ENCODE measurements at places on chromosomes 3 and 15.
A peak's percentile ranks its signal among the peaks of the same experiment; 100 is the strongest.

- DNase-seq, result no peak
Observed at GRCh38 chr15:41939986-41940385, 32.4 kb downstream of the EHD4 start.

DNA sequence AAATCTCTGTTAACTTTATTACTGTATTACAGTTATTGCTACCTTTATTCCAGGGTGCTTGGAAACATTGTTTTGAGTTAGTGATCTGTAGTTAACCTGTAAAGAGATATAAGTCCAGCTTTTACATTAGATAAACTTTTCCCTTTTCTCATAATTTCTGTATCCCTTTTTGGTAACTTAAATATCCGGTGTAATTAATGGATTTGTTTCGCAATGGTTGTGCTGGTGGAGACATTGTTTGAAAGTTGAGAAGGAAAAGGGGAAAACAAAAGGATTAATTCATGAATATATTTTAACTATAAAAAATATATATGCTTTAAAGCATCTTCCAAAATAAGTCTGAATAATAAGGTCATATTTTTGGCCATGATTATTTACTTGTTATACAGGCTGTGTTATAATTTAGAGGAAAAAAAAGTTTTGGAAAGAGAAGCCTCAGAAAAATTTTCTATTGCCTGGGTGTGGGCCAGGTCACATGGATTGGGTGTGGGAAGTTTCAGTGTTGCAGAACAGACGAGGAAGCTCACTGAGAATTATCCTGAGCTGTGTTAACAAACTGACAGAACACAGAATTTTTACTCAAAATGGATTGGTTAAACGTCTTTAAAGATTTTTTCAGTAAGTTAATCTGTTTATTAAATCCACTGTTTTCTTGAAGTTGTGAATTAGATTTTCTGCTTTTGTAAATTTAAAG lies 27.7 kb upstream of the IL20RB start:
- DNase-seq, result no peak

GRCh38 chr15:50652671-50653070 lies 33.9 kb downstream of the TRPM7 start:
- DNase-seq, result no peak

- no peak for DNase-seq
Observed at GRCh38 chr3:180036671-180037455, at the start of gene PEX5L. Gene PEX5L (minus strand): TSS chr3:180036937. CDS start chr3:180036599, 338 bp downstream.

- no peak for DNase-seq
Observed at GRCh38 chr3:52026041-52026440, 30.3 kb downstream of the DUSP7 start.

- DNase-seq, result no peak
Observed at GRCh38 chr15:75025107-75025506, 1.7 kb downstream of the PPCDC start.

DNA sequence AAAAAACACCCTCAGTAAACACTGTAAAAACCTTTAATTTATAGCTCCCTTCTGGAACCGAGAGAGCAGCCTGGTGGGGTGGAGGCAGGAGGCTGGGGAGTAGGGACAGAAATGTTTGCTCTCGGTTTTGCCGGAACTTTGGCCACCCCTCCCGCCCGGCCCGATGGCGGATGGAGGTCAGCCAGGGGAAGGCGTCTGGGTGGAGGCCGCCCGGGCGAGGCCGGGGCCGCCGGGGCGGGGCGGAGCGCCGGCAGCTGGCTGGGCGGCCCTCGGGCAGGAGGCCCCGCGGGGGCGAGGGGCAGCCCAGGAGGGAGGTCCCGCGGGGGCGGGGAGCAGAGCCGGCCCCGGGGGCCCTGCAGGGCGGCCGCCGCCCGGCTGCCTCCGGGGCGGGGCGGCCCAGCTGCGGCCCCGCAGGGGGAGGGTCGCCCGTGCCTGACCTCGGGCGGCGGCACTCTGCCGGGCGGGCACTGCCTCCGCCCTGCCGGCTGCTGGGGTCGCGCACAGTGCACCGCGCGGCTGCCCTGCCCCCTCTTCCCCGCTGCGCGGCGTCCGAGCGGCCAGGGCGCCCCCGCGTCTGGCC lies 829 bp upstream of the SKIL start:
- DNase-seq, result peak; percentile 12

DNA sequence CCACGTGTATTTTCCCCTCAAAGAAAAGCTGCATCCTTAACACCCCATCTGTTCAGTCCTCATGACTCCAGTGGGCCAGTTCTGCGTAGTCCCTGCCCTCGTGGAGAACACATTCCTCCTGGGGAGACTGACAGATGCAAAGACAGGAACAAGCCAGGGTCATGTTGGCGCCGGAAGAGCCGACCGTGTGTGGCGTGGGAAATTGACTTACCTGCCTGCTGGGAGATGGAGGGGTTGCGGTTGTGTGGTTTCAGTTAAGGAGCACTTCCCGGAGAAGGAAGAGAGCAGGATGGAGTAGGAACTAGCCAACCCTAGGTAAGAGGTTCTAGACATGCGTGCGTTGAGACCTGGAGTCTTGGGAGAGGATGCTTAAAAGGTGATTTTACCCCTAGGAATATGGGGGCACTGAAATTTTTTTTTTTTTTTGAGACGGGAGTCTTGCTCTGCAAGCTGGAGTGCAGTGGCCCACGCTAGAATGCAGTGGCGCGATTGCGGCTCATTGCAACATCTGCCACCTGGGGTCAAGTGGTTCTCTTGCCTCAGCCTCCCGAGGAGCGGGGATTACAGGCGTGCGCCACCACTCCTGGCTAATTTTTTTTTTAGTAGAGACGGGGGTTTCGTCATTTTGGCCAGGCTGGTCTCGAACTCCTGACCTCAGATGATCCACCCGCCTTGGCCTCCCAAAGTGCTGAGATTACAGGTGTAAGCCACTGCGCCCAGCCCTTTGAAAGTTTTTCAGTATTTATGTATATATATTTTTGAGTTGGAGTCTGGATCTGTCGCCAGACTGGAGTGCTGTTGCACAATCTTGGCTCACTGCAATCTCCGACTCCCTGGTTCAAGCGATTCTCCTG lies 1.4 kb downstream of the VHL start:
- DNase-seq, result no peak

- no peak for DNase-seq
Observed at GRCh38 chr3:40262331-40262730, 47.2 kb upstream of the EIF1B start.

GRCh38 chr3:18989237-18989795 lies 159.0 kb upstream of the KCNH8 start:
- DNase-seq, result no peak

DNA sequence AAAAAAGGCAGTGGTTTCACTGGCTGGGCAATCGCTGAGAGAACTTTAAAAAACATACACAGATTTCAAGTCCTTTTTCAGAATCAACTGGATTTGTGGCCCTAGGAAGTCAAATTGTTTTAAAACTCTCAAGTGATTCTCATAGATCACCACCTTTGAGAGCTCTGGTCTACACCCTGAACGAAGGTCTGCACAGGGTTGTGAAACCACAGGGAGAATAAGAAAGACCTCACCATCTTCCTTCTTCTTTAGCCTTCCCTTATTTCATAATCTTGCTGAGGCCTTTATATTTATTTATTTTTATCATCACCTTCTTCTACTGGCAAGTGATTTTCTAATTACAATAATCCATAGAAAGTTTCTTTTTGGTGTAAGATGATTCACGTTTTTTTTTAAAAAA lies 58.1 kb downstream of the FOXP1 start:
- DNase-seq, result no peak

DNA sequence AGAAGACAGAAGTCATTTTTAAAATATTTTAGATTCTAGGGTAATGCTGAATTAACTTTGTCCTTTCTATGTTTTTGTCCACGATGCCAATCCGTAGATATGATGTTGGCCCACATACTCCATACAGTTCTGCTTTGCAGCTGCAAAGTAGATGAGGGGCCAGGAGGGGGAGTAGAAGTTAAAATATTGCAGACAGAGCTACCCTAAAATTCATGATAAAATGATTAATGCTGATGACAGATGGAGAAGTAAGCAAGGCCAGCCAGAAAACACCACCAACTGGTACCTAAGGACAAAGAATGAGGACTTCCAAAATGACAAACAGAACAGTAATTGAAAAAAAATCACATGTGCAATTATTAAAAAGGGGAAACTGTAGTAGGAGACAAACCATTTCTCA lies 756.6 kb upstream of the ARPP21 start:
- no peak for DNase-seq

DNA sequence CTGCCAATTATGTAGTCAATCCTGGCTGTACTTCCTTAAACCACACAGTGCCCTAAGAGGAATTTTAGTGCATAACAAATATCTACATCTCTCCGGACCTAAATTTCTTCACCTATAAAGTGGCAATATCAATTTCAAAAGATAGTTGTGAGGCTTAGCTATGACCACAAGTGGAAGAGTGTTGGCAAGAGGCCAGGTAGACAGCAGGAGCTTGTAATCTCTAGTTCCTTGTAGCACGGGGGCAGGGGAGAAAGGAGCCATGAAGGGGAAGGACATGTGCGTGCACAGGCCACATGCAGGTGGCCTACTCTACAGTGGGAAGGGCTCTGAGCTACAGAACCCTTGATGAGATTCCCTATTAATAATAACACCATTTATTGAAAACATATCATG lies 269.7 kb downstream of the ABHD5 start:
- no peak for DNase-seq

- no peak for DNase-seq
Observed at GRCh38 chr3:36380221-36381031, at the start of gene STAC. Gene STAC (plus strand): TSS chr3:36380504. CDS start chr3:36380644, 140 bp downstream.

- DNase-seq, result no peak
Observed at GRCh38 chr3:151052756-151053155, 32.7 kb upstream of the MED12L start.

GRCh38 chr15:45523166-45523460 lies 558 bp upstream of the SLC30A4 start:
- DNase-seq, result no peak

GRCh38 chr3:48299746-48300712 lies 33.4 kb downstream of the SPINK8 start:
- DNase-seq, result no peak

DNA sequence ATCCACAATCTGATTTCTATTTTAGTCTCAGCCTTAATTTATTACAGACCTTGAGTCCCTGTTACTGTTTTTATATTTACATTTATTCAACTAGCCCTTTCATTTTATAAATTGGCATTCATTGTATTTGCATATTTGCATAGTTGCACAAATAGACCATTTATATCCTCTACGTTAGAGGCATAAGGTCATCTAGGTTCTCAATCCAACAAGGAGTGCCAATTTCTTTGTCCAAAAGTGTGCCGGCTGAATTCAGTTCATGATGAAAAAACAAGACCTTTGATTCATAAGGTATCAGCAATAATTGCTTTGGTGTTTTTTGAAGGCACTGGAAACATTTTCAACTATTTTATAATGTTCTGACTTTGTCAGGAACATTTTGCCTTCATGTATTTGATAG lies 33.9 kb upstream of the NANOGP8 start:
- DNase-seq, result no peak

DNA sequence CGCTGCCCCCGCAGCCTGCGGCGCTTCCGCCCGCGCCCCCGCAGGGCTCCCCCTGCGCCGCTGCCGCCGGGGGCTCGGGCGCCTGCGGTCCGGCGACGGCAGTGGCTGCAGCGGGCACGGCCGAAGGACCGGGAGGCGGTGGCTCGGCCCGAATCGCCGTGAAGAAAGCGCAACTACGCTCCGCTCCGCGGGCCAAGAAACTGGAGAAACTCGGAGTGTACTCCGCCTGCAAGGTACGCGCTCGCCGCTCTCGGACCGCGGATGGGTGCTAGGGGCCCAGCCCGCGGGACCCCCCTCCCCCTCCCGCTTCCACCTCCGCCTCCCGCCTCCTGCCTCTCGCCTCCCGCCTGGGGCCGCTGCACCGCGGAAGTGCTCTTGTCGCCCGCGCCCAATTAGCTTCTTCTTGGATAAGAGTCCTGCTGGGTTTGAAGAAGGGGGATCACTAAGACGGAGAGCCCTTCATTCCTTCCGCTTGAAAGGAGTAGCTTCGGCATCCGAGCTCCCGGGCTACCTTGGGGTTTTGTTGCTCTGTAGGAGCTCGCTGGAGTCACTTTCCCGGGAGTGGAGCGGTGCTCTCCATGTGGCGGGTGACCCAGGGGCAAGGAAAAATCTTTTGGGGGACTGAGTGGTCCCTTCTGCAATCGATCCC lies 426 bp downstream of the KAT2B start:
- peak; percentile 49 for DNase-seq

GRCh38 chr3:11607816-11608215 lies 35.9 kb downstream of the VGLL4 start:
- DNase-seq, result no peak

GRCh38 chr15:63901912-63902670 lies 68.3 kb upstream of the HERC1 start:
- no peak for DNase-seq

- no peak for DNase-seq
Observed at GRCh38 chr15:95298729-95299128, 1031.8 kb upstream of the NR2F2 start.

DNA sequence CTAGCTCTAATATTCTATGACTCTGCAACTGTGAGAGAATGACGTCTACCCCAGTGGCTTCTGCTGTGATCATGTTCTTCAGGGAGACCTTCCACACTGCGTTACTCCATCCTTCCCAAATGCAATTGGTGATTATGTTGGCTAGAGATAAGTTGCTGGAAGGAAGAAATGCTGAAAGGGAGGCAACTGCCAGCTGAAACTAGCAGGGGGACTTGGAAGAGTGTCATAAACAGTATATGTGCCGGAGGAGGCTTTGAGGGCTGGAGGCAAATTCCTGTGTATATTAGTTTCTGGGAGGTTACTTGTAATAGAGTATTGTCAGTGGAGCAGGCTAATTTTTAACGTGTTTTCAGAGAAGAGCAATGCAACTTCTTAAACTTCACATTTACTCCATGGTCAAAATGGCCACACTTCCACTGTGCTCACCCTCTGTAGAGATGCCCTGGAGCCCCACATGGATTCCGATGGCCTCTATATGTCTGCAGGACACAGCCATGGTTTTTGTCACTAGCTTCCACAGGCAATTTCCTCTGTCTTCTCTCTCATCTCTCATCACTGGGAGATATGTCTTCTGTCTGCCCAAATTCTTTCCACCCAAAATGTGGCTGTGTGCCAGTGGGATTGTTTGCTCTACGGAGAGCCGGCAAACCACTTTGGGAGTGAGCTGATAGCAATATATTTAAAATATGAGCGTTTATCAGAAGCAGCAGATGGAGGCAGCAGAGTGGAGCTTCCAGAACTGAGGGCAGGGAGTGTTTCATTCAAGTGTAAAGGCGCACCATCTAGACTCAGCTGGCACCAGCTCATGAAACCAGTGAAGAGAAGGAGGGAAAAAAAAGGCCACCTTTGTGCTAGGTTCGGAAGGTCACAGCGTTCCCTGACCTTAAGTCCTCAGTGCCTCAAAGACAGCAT lies 13.3 kb upstream of the CD47 start:
- no peak for DNase-seq

GRCh38 chr3:197259096-197259495 lies 39.3 kb downstream of the DLG1 start:
- DNase-seq, result no peak

Data from activated CD8-positive, alpha-beta memory T cell treated with anti-CD3 and anti-CD28 coated beads for 1 hour (primary cell).